ENCODE measurements at places on chromosomes 1 and 21.
A peak's percentile ranks its signal among the peaks of the same experiment; 100 is the strongest.

DNA sequence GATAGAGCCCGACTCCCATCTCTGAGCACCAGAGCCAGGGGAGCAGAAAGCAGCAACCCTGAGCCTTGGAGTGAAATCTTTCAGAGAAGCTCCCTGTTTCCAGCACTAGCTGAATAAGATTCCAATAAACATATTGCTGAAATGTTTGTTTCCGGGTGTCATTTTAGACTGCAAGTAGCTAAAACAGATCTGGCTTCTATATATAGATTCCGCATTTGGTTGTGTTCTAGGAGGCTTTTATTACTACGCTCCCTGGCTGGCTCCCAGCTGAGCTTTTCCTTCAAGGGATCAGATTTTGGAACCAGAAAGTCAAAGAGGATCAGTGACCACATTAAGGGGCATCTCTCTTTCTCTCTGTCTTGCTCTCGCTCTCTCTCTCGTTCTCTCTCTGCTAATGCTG, 88.2 kb downstream of the PAPPA2 start:
- no peak for DNase-seq

DNA sequence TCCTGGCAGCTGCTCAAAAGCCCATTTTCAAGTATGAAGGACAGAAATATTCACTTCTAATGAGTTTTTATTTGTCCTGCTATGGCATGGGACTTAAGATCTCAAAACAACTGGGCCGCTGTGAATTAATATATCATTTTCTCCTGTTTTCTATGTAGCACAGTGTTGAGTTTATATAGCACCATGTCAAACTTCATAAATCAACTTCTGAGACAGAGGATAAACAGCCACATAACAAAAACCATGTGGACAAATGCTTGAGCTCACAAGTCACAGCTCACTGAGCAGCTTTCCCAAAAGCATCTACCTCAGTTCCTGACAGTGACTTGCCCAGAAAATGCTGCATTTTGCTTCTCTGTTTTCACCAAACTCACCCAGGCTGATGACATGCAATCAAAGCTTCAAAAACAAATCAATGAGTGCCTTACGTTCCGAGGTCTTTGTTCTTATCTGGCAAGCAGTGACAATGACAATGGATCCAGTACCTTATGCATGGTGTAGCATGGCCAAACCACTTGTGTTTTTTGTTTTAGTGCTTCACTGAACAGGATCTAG, 722.6 kb downstream of the LRRIQ3 start:
- DNase-seq = no peak

DNA sequence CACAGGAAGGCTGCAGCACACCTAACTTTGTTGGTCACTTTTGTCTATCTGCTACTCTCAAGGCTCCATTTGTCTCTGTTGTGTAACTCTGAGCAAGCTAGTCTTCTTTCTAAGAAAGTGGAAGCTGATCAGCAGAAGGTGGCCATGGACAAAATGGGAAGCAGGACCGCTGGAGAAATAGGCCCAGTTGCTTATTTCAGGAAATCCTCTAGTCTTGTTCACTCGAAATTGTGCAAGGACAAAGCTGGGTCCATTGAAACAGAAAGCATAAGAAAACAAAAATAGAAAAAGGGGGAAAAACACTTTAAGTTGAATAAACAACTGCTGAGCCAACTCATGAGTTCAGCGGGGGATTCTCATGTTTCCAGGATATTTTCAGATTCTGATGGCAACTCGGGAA, 150.1 kb downstream of the PBX1 start:
- no peak for DNase-seq

DNA sequence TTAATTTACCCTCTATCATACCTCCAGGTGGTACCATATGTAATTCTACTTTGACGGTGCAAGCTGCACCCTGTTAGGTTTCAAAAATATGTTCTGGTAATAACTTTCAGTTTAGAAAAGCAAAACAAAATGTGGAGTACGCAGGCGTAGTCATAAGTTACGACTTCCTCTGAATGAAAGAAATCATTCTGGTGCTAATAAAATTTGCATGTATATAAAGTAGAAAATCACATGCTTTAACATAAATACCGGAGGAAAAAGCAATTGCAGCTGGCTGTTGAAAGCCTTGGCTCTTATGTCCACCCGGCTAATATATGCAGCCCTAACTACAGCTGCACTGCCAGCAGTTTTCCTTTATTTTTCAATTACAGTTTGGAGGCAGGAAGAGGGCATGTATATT, 65.2 kb upstream of the TMPRSS15 start:
- DNase-seq = no peak

- no peak for DNase-seq
Observed at GRCh38 chr1:112337028-112337531, 58.9 kb upstream of the CTTNBP2NL start.

DNA sequence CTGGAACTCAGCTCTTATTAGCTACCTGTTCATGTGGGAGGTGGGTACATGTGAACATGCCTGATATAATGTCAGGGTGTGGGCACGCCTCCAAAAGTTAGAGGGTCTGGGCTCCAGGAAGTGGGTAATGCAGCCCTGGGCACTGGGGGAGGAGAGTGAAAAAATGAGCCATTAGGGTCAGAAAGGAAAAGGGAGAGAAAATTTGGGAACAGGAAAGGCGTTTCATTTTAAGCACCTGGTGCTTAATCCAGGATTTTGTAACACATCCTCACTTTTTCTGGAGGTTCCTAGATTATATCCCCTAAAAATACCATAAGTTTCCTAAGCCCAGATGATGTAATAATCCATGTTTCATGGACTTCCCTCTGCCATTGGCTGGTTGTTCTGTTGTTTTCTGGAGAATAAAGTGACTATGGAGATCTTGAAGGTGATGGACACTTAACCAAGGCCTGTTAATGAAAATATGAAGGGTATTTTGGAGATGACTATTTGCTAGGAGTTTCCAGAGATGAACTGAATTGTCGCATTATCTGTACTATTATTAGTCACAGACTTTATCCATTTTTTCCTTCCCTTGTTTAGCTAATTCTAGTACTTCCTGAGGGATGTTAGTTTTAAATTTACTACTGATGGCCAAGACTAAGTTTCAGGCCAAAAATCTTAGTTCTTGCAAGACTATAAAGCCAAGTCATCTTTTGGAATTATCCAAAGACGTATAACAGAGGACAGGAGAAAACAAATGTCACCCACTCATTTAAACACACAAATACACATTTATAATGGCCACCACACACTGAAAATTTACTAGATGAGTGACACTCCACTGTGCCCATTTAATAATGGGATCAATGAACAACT, 24.4 kb upstream of the TARBP1 start:
- no peak for DNase-seq

DNA sequence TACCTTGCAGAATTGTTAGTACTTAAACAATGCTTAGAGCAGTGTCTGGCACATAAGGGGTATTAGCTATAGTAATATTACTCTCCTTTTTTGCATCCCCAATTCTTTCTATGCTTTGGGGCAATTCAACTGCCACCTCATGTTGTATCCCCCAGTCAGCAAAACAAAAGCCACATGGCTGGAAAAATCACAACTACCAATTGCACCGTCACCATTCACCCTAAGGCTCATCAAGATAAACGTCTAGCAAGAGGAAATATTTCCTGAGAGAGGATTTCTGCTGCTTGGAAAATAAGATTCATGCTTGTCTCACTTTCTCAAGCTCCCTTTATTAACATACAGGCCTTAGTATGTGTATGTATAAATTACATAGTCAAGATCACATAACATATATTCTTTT, 12.1 kb upstream of the TLR5 start:
- DNase-seq = no peak

DNA sequence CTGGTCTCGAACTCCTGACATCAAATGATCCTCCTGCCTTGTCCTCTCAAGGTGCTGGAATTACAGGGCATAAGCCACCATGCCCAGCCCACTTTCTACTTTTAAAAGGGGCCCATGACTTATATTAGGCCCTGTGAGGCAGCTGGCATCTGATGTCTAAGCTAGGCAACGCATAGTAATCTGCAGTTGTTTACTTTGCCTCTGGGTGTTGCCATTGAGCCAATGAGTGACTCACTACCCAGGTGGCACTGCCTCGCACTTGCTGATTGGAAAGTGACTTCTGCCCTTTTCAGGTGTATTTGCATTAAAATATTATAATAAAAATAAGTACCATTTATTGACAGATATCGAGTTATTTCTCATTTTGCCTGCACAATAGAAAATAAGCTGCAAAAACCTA, 84.9 kb downstream of the KIF14 start:
- DNase-seq = no peak

DNA sequence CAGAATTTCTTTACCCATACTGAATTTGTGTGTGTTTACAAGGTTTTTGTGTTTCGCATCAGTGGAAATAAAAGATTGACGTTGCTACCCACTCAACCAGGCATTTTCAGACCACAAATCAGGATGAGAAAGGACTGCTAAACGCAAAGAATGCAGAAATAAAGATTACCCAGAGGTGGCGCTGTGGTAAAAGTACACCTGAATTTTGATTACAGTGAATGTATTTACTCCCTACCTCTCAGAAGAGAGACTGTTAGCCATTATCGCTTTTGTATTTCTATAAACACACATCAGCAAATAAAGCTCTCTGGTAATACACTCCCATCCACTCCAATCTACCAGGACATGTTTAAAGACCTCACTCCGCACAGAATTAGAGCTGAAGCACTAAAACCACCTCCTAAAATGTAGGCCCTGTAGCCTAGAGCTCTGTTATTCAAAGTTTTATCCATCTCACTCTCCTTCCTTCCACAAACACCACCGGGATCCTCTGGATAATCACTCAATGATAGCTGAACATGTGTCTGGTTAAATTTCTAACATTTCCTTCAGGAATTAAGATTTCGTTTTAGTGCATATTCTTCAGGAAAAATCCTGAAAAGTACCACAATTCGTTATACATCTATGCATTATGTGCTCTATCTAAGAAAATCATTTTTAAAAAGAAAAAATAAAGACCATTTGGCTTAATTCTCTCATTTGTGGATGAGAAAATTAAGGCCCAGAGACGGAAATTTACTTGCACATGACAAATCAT, 2.5 kb upstream of the LMO4 start:
- peak; percentile 83 for DNase-seq

DNA sequence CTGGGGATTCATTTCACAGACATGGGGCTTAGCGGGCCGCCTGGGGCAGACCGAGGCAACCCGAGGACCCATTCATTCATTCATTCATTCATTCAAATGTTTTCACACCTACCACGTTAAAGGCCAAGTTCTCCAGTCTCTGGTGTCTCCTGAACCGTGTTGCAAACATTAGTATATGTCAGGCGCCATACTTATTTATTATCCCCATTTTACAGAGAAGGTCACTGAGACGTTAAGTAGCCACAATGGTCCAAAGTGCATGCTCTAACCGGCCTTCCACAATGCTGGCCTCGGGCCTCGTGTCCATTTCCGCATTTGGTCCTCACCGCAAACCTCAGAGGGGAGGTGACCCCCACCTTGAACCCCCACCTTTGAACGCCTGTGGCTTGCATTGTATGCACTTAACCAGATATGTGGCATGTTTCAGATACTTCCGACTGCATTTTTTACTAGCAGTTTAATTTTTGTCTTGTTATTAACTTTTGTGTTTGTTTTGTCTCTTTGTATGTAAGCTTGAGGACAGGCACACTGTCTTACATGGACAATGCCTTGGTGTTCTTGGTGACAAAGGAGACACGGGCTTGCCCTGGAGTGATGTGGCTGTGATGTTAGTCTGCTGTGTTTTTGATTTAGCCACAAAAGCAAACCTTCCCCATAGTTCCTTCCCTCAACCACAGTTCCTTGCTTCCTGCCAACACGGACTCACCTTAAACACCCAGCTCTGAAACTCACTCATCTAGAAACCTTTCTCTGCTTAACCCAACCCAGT, 1.2 kb upstream of the IFFO2 start:
- no peak for DNase-seq

DNA sequence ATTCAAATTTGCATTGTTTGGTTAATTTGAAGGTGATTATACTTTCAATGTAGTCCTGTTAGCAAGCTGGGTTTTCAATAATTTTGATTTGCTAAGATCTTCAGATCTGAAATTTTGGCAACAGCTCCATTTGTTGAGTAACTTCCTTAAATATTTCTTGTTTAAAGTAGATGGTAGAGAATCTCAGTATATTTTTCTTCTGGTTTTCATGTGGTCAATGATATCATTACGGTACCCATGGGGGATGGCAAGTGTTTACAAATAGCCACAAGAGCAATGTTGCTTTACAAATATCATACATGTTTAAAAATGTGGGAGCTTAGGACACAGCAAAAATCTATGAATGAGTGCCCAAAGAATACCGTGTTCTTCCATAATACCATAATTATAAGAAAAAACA, 175.9 kb downstream of the IFI44 start:
- no peak for DNase-seq

GRCh38 chr21:43961382-43961909, 50.7 kb upstream of the TRAPPC10 start:
- no peak for DNase-seq

- no peak for DNase-seq
Observed at GRCh38 chr1:121538943-121539575, 354.3 kb downstream of the SRGAP2C start.

GRCh38 chr1:46804926-46805325, 6.1 kb downstream of the CYP4B1 start:
- DNase-seq = no peak

GRCh38 chr1:54403808-54404261, 2.4 kb downstream of the SSBP3 start:
- DNase-seq = no peak

GRCh38 chr1:26697978-26698849, 2.4 kb downstream of the ARID1A start:
- DNase-seq = peak; percentile 50

DNA sequence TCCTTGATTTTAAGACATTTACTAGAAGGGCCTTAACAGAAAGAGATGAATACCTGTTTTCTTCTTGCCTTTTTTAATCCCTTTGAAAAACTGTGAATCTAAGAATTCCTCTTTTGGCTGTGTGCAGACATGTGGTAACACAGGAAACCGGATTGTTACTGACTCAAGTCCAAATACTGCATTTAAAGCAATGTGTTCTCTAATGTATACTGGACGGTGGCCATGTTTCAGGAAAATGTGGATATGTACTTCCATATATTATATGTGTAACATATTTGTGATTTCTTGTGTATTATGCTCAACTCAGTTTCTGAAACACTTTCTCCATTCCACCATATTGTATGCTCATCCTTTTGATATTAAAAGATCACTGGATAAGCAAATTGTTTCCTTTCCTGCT, 185.1 kb downstream of the LRRC7 start:
- DNase-seq = no peak

DNA sequence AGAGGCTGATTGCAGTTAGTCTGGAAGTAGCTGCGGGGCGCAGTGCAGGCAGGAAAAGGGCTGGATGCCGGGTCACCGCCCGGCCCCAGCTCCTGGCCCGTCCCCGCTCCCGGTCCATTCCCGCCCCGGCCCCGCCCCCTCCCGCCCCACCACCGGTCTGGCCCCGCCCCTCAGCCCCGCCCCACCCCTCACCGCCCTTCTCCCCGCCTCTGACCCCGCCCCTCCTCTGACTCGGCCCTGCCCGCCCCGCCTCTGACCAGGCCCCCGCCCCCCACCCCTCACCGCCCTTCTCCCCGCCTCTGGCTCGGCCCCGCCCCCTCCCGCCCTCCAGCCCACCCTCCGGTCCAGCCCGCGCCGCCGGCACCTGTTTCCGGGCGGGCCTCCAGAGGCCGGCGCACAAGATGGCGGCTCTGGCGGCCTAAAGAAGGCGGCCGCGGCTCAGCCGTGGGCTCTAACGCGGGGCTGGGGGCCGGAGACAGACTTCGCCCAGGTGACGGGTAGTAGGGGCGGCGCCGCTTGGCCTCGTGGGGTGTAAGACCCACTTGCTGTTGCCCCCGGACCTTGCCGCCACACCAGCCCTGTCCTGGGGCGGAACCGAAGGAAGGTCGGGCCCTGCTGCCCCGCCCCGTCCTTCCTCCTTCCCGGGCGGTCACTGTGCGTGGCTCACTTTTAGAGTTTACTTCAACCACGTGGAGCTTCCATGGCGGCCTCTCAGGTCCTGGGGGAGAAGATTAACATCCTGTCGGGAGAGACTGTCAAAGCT, at the start of gene UBIAD1:
Gene UBIAD1 (plus strand): TSS at position 367 of the 763 bp plus-strand sequence. CDS start 334 bp downstream, at position 701.
- peak; percentile 13 for DNase-seq
